ENCODE measurements at places on chromosomes 12 and 14.

- DNase-seq, result no peak
Measured at GRCh38 chr14:98956181-98956580, 315.8 kb downstream of the BCL11B start.

DNA sequence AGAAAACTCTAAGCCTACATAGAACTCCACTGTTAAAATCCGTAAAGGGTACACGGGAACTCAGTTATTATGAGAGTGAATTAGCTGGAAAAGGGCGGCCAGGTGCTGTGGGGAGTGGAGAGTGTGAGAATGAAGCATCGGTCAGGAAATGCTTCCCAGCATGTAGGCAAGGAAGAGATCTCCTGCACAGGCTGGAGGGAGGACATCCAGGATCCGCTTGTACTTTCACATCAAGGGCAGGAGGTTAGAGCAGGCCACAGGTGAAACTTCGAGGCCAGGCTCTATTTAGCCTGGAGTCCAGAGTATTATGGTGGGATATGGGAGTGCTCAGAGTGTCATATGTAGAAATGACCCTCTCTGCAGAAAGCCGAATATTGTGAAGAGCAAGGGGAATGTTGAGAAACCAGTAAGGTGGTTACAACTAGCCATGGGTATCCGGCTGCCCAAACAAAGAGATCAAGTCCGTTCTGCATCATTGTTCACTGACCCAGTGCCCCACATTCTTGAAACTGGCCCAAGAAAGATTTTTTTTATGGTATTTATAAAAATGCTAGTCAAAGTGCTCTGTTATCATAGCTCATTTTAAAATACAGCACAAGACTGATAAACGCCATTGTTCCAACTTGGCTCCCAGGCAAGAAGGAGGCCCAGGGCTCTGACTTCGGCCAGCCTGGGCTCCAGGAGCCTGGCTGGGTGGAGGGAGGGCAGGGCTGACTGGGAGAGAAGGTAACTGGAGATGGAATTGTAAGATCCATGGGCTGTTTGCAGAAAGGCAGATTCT is 79.4 kb upstream of the HIF1A start:
- DNase-seq, result no peak

DNA sequence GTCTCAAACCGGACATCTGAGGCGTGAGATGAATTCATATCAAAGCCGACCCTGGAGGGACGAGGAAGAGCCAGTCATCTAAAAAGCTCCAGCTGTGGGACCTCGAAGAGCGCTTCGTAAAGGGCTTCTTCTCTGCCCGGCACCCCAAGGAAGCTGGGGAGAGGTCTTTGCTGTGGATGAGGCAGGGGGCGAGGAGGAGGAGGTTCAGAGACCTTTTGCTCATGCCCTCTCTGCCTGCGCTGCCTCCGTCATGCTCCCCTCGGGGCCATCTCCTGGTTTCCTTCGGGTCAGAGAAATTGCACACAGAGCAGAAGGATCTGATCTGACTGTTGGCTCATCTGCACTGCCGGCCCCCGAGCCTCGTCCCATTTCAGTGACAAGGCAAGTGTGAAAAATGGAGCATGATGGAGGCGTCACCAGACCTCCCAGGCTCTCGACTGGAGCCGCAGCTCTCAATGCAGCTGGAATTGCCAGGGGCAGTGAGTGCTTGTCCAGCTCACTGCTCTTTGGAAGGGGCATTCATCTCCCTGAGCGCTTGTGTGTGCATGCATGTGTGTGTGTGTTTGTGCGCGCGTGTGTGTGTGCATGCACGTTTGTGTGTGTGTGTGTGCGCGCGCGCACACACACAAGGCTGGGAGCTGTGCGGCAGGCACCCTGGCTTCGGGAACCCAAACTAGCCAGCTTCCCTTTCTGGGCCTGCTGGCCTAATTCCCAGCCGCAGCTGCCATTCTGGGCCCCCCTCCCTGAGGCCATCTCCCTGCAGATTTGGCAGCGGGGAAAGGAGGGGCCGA is 9.2 kb downstream of the CABP1 start:
- no peak for DNase-seq

GRCh38 chr12:51126297-51126696 is 42.9 kb upstream of the CSRNP2 start:
- no peak for DNase-seq

GRCh38 chr12:4933411-4933810 is 23.7 kb downstream of the KCNA1 start:
- no peak for DNase-seq

GRCh38 chr14:60051721-60052221 is 40.0 kb upstream of the PCNX4 start:
- DNase-seq, result no peak

GRCh38 chr14:97978341-97978740 is 1181.2 kb downstream of the VRK1 start:
- DNase-seq, result no peak

DNA sequence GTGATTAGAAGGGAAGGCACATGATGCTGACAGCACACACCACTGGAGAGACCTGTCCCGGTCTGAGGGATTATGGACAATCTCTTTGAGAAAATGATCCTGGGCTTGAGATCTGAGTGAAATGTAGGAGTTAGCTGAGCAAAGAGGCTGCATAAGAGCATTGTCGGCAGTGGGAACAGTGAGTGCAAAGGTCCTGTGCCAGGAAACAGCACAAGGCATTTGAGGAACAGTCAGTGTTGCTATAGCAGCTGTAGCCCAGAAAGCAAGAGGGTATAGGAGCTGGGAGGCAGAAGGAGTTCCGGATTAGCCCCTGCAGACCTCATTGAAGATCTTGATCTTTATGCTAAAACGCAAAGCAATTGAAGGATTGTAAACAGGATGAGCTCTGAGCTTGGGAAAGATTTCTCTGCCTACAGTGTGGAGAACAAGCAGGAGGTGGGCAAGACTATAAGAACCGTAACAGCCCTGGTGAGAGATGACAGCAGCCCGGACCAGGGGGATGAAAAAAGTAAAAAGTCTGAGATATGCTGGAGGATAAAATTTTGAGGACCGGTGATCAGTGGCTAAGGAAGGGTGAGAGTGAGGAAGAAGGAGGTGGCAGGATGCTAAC is 28.5 kb downstream of the CFL2 start:
- no peak for DNase-seq

DNA sequence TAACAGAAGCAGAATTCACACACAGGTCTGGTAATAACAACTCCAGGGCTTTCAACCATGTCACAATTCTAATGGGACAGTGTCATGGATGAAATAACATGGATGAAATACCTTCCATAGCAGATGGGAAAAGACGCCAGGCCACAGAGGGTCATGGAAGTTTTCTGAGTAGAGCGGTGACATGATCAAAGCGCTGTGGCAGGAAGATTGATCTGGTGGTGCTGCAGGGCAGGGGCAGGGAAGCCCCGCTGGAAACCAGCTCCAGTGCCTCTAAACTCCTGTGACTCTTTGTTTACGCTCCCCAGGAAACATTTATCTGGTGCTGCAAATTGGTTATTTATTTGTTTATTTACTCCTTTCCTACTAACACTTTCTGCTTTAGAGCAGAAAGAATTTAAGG is 108.3 kb upstream of the HMGA2 start:
- DNase-seq, result no peak

DNA sequence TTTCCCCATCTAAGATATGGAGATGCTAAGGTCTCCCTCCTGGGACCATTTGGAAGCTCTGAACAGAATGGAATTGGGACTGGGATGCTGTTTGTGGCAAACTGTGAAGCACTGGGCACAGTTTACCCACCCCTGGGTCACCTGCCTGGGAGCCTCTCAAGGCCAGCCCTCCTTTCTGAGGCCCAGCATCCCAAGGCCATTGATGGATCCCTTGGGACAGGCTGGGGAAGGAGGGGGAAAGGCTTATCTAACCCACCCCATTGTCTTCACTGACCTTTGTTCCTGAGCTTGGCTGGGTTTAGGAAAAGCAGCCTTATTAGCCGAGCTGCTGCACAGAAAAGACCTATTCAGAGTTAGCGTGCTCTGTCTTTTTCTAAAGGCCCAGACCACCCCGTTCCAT is 5.2 kb downstream of the CCDC85C start:
- no peak for DNase-seq

DNA sequence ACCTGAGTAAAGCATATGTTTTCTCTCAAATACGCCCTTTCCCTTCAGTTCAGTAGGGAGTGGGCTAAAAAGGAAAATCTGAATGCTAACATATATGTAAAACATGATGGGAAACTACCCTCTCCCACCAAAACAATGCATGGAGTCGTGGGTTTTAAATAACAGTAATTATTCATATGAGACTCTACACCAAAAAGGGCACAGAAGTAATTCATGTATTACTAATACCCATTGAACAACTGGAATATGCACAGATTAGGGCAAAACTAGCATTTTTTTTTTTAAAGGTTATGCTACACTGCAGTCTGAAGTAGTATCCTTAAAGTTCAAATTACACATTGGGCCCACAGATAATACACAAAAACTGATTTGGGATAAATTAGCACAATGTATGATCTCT is 8.1 kb upstream of the ARID2 start:
- no peak for DNase-seq

DNA sequence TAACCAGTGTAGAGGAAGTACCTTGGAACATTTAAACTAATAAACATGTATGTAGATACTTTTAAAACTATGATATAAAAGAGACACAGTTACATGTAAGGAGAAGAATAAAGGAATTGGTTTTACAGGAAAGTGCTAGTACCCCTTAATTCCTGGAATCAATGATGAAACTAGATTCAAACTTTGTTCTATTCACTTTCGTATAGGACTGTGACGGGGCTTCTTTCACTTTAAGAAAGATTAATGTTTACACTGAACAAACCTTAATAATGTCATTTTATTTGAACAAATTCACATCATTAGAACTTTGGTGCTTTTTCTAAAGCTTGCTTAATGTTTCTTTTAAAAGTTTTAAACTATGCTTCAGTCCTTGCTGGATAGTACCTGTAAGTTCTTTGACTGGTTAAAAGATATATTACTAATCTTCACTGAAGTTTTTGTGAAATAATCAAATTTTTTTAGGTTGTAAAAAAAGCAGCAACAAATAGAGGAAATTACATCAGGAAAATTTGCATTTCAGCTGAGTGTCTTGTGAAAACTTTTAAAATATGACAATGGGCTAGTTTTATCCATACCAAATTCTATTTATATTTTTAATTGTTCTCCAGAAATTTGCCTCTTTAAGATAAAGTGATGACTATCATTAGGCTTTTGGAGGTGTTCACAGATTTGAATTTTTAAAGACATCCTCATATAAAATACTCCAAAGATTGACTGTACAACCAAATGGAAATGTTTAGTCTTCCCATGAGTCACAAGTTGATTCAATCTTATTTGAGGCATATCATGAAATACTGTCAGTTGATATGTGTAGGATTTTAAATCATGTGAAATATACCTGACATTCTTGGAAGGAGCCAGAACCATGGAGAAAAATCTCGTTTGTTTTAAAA is 36.2 kb downstream of the PAPOLA start:
- DNase-seq, result no peak

DNA sequence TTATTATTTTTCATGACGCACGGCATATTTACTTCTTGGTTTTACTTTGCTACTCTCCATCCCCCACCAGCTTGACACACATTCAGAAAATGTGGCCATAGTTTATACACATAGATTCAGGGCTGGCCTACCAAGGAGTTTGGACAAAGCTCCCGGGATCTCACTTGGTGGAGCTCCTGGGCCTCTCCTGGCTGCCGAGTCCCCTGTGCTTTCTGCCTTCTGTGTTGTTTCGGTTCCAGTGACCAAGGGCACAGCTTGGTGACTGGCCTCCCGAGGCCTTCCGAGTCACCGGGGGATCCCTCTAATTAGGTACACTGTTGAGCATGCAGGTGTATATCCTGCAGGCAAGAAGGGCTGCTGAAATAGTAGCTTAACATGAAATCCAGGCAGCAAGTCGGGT is 63.5 kb downstream of the RGS6 start:
- no peak for DNase-seq

- no peak for DNase-seq
Measured at GRCh38 chr12:102114212-102114611, 5.7 kb downstream of the NUP37 start.

DNA sequence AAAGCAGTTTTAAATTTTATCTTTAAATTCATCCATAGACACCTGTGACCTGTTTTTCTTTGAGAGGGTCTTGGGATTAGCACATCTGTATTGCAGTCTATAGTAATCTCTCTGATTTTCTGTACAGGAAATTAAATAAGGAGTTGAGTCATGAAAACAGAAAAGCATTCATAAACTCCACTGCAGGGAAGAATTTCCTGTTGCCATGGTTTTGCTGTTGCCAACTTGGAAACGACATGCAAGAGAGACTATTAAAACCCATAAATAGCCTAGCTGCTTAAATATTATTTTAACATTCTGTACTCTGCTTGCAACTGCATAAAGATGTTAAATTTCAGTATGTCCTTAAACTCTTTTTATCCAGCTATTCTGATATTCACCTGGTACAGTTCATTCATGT is 281.0 kb upstream of the RGS6 start:
- DNase-seq, result no peak

GRCh38 chr12:28191051-28192048 is 1.1 kb downstream of the CCDC91 start:
- DNase-seq, result peak; percentile 37

- DNase-seq, result no peak
Measured at GRCh38 chr12:107903341-107904061, 129.0 kb downstream of the ASCL4 start.

DNA sequence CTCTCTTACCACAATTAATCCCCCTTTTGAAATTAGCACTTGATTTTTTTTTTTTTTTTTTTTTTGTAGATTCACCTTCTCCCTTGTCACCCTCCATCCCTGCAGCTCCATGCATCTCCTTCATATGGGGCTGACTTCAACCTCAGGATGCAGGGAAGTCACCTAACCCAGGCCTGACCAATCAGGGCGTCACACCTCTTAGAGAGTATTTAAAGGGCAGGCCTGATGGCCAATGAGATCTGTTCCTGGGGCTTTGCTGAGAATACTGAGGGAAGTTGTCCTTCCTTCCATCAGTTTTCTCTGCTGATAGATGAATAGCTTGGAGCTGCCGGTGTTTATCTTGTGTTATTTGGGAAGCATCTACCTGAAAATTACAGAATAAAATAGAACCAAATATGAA is 1104.7 kb upstream of the TMEM132C start:
- DNase-seq, result no peak

DNA sequence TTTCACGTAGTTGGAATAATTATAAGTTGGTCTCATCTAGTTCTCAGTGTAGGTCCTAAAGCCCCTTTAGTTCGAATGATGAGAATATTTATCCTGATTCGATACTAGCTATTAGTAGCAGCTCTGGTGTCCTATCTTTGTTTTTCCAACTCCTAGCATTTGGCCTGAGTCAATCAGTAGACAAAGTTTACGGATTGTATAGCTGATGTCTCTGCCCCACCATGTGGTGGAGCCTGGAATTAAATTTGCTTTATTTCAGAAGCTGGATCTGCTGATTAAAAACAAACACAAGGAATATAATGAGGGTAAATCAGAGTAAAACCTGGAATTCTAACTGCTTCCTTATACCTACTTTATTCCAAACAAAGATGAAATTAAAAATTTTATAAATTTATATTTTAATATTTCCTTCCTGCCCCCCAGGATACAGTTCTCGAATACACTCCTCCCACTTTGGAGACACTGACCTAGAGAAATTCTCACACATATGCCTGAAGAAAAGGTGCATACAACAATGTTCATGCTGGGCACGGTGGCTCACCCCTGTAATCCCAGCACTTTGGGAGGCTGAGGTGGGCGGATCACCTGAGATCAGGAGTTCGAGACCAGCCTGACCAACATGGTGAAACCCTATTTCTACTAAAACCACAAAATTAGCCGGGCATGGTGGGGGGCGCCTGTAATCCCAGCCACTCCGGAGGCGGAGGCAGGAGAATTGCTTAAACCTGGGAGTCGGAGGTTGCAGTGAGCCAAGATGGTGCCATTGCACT is 7.6 kb upstream of the BRMS1L start:
- DNase-seq, result peak; percentile 15

All from AML-193 (cell line).